Left lung (tissue), 14 donors: ENCODE measurements at places on chromosomes 4 and X. TPM values are rescaled to one million over a fixed set of nuclear protein-coding genes. Genes with fewer than 3 reads are reported as not detected.

- no peak overlapping the region for H3K27ac ChIP-seq
- DNase-seq, result no peak
- H3K36me3 ChIP-seq, result peaks cover 13% of the 10 kb centered on the region
- H3K27me3 ChIP-seq, result no peaks in the 10 kb centered on the region
Observed at GRCh38 chr4:1021386-1022050, 10.1 kb downstream of the FGFRL1 start.

The MAGEA6 gene
- not detected for total RNA-seq

The TMSB15B gene
- 1.3 TPM for total RNA-seq

DNA sequence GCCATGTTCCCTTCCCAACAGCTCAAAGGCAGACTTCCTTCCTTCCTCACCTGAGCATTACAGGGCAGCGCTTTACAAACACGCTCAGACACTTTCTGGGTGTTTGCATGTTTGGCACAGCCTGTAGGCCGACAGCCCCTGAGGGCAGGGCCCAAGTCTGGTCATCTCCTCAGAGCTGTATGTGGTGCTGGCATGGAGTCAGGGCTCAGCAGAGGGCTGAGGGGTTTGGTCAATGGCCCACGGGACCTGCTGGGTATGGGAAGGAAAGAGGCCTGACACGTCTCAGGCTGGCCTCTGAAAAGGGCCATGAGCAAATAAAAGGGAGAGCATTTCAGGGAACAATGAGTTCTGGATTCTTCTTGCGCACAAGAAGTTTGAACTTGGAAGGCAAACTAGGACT lies 73.8 kb upstream of the MAP3K15 start:
- no peaks in the 10 kb centered on the region for H3K4me1 ChIP-seq
- peak overlapping the region; percentile 19 for H3K27ac ChIP-seq
- no peak for DNase-seq
- no peaks in the 10 kb centered on the region for H3K27me3 ChIP-seq

DNA sequence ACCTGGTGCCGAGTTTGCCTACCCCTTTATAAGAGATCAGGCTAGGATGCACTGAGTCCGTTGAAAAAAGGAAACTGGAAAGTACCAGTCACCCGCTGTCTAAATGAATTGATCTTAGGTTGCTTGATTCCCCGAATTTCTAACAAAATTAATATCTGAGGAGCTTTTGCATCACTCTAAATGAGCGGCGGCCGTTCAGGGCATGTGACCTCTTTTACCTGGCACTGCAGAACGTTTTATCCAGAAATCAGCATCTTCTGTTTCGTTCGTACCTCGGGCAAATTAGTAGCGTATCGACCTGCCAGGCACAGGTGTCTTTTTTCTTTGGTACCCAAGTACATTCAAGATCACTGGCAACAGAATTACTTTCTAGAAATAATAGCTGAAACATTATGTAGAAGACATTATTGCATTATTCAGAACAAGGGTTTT lies 876 bp downstream of the KLHL2 start:
- H3K27ac ChIP-seq, result peak overlapping the region; percentile 96
- no peaks in the 10 kb centered on the region for H3K36me3 ChIP-seq
- H3K4me3 ChIP-seq, result peak overlapping the region; percentile 85
- no peak for DNase-seq
- H3K27me3 ChIP-seq, result no peaks in the 10 kb centered on the region

The USP51 gene
- total RNA-seq, result 3.3 TPM

The C4orf50 gene
- 0.03 TPM for total RNA-seq

DNA sequence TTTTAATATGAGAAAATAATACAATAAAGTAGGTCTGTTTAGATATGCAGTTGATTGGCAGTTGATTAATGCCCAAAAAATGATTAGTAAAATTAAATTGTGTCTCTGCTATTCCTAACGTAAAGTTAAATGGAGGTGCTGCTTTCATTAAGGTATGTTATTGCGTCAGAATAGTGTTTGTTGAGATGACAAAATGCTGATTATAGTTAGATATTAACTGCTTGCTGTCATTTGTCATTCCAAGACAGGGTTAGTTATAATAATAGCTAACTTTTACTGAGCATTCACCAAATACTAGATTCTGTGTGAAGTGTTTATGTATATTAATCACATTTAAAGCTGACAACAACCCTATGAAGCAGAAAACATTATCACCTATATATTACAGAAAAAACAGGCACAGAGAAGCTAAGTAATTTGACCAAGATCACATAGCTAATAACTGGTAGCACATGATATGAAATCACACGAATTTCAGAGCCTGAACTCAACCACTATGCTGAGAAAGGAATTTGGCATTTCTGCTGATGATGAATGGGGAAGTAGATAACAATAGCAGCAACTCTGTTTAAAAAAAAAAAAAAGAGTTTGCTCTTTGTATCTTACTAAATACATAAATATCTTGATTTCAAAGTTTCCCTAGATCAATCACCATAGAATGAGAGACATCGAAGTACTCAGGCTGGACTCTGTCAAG lies 59.7 kb upstream of the WDR44 start:
- H3K36me3 ChIP-seq, result no peaks in the 10 kb centered on the region
- no peak overlapping the region for H3K4me3 ChIP-seq
- no peak for DNase-seq

DNA sequence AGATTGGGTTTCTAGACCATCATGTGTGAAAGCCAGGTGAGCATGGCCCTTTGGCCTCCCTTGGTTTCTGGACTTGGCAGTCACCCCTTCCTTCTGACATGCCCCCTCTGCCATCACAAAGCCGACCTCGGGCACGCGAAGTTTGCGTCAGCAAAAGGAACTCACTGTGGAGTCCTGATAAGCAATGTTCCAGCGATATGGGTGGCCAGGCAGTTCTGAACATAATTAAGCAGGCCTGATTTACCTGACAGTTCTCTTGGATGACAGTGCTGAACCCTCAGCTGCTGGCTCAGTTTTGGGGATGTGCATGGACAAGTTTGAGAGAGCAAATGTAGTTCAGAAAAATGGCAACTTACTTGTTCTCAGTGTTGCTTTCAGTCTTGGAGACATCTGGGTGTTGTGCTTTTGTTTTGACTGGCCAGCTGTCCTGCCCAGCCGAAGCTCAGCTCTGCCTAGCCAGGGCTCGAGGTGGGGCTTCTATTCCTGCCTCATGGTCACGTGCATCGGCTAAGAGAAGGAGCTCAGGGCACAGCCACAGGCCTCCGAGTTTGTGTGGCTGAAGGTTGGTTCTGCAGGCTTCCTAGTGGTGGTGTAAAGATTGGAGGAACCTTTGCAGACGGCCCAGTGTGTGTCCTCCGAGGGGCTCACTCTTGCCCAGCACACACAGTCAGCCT lies 78.3 kb downstream of the CLDN34 start:
- H3K4me1 ChIP-seq, result no peaks in the 10 kb centered on the region
- H3K4me3 ChIP-seq, result no peak overlapping the region
- no peak overlapping the region for H3K27ac ChIP-seq
- no peak for DNase-seq
- no peaks in the 10 kb centered on the region for H3K36me3 ChIP-seq
- no peaks in the 10 kb centered on the region for H3K27me3 ChIP-seq

DNA sequence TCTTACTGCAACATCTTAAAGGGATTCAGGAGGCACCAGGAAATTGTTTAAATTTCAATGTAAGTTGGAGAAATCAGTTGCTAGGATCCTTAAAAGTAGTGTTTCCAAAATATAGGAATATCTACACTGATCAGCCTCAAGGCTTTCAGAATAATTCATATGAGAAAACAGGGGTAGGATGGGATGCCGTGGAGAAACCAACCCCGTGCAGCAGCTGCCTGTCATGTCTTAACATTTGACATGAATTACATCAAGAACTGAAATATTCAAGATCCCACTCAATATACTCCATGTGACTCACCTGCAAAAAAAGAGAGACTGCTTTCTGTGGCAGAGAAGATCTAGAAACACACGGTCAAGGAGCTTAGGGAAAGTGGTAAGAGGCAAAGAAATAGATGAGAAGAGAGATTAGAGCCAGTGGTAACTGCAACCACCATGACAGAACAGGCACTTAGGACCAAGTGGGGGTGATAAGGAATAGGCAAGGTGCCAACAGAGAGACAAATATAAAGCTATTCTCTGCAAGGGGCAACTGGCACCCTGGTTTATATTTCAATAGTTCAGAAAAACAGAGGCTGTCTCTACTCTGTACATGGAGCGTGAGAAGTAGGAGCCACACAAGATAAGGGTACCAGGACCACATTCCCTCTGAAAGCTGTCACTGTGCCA lies 64.0 kb downstream of the SLC39A8 start:
- no peak overlapping the region for H3K27ac ChIP-seq
- no peak for DNase-seq
- no peaks in the 10 kb centered on the region for H3K4me1 ChIP-seq
- H3K36me3 ChIP-seq, result no peaks in the 10 kb centered on the region
- H3K27me3 ChIP-seq, result no peaks in the 10 kb centered on the region

GRCh38 chr4:153489856-153490558 lies 23.8 kb downstream of the TMEM131L start:
- no peak for DNase-seq
- H3K4me1 ChIP-seq, result peaks cover 29% of the 10 kb centered on the region
- H3K27me3 ChIP-seq, result no peaks in the 10 kb centered on the region
- no peak overlapping the region for H3K4me3 ChIP-seq

DNA sequence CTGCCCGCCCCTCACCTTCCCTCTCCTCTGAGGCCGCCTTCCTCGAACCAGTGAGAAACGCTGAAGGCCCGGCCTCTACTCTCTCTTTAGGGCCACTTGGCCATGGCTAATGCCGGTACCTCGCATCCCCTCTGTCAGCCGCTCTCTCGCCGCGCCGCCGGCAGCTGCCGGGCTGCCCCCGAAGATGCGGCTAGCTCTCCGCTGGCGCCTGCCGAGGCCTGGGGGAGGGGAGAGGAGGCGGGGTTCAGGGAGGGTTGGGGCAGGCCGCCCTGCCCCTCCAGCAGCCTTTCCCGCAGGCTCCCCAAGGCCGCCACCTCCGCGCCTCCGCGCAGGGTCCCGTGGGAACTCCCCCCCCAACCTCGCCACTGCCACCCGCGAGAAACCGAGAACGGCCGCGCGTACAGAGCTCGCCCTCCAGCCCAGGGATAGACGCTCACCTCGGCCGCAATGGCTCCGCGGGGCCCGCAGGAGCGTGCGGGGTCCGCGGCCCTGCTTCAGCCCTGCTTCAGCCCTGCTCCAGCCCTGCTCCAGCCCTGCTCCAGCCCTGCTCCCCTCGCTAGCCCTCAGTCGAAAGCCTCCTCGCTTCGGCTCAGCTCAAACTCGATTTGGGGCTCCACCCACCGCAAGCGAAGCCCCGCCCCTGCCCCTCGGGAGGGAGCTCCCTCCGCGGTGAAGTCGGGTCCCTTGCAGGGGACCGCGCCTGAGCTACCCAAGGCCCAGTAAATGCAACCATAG lies at the start of gene HUWE1:
HUWE1 (minus strand) TSS at position 569 of the 735 bp plus-strand sequence. CDS start 32,612 bp downstream, outside the sequence.
- H3K4me1 ChIP-seq, result peaks cover 20% of the 10 kb centered on the region
- H3K27ac ChIP-seq, result peak within 1 kb of the TSS; percentile 89
- H3K4me3 ChIP-seq, result peak within 1 kb of the TSS; percentile 49
- no peaks in the 10 kb centered on the region for H3K27me3 ChIP-seq

DNA sequence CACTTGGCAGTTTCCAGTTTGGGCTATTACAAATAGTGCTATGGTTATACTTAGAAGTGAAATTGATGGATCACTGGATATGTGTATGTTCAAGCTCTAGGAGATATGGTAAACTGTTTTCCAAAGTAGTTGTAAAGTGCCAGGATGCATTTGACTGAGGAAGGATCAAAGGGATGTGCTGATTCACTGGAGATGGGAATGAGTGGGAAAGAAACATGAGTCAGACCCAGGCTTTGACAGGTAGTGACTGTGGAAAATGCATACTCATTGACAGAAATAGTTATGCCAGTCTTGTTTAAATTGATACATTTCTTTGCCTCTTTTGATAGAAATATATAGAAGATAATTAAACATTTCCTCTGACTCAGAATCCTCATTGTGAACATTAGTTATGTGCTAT lies 77.9 kb downstream of the CEP135 start:
- no peak for DNase-seq
- no peak overlapping the region for H3K27ac ChIP-seq
- H3K4me1 ChIP-seq, result no peaks in the 10 kb centered on the region
- H3K4me3 ChIP-seq, result no peak overlapping the region
- no peaks in the 10 kb centered on the region for H3K36me3 ChIP-seq
